NCI-H2029 (cell line): ENCODE measurements at places on chromosomes 12 and 14.

DNA sequence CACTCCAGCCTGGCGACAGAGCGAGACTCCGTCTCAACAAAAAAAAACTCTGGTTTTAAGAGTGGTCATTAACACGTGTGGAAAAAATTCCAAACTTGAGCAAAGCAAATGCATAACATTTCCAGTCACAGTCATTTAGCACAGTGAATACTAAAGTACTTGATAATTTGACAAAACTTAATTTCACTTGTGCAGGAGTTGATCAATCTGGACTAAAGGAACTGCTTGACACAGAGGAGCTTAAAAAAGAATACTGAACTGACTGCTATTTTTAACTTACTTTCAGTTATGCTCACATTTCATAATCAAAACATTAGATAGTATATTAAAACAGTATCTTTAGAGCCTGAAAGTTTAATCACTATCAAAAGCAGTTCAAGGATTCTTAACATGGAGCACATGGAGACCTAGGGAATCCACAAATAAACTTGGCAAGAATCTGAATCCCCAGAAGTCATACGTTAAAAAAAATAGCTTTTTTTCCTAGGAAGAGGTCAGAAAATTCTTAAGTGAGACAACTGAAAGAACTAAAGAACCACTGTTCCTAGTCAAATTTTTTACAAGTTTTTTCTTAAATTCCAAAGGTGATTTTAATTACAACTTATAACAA, 7.4 kb downstream of the UBE2N start:
- no peak for DNase-seq

- no peak for DNase-seq
Observed at GRCh38 chr12:105480162-105480561, 149.7 kb downstream of the C12orf75 start.

DNA sequence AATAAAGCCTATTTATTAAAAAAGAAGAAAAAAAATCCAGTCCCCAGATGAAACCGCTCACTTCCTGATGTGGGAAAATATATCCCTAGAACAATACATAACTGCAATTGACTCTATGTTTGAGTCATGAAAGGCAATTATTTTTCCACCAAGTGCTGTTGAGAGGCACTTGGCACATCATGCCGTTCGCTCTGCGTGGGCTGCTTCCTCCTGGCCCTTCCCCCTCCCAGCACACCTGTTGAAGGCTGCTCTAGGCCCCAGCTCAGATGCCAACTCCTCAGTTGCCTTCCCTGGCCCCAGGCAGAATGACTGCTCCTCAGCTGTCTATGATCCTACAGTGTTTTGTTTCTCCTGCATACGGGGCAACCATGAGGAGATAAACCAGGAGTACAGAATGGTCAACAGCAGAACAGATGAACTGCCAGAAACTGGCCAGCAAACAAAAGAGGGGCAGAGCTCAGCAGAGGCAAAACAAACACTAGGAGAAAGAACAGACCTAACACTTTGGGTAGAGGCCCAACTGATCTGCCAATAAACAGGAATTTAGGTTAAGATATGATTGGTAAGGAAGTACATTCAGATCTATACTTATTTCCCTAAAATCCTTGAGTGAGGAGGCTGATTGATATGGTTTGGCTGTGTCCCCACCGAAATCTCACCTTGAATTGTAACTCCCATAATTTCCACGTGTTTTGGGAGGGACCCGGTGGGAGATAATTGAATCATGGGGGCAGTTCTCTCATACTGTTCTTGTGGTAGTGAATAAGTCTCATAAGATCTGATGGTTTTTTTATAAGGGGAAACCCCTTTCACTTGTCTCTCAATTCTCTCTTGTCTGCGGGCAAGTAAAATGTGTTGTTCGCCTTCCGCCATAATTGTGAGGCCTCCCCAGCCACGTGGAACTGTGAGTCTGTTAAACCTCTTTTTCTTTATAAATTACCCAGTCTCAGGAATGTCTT, 58.6 kb downstream of the SLC38A1 start:
- peak; percentile 98 for DNase-seq

- DNase-seq: no peak
Observed at GRCh38 chr12:41497409-41497808, 309.3 kb downstream of the PDZRN4 start.

- DNase-seq: no peak
Observed at GRCh38 chr14:92436115-92436776, 77.3 kb upstream of the RIN3 start.

- peak; percentile 83 for DNase-seq
Observed at GRCh38 chr14:99271951-99272631, at the start of gene BCL11B. Gene BCL11B, minus strand, starts transcription at chr14:99272197. Its CDS starts 979 bp downstream, at chr14:99271218.

- DNase-seq: no peak
Observed at GRCh38 chr12:100372853-100373640, 16.2 kb downstream of the SLC17A8 start.

DNA sequence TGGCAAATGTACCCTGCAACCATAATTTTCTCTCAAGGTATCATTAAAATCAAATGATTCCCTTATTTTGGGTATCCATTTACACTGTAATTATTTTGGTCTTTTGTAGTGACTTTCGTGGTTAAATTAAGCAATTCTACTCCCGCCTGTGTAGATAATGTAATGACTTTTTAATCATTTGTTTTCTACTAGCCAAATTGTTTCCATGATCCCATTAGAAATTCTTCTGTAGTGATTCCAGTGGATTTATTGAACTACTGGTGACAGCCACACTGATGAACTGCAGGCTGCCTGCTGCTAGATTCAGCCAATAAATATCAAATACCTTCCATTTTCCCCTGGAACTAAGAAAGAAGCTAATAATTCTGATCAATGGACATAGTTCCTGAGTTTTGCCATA, 96.0 kb downstream of the WIF1 start:
- DNase-seq: no peak

GRCh38 chr12:57173089-57173488, 25.7 kb upstream of the LRP1-AS start:
- no peak for DNase-seq

DNA sequence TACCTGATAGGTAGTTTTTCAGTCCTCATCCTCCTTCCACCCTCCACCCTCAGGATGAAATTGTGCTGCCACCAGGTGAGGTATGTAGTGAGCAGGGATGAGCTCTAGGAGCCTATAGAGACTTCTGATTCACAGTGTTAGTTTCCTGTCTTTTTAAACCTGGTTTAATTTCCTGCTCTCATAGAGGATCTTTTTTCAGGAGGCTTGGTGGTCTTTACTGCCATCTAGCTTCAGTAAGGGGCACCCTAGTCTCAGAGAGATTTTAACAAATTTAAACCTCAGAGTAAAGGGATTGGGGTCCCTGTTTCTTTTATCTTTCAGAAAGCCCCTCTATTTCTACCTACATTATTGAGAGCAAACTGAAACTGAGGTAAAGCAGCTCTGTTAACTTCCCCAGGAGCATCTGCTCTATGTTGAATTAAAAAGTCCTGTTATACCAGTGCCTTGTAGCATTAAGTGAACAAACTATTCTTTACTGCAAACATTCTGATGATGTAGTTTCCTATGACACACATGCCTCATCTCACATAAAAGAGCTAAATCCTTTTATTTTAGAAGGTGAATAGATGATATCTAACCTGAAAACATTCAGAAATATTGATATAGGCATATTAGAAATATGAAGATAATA, 172.2 kb upstream of the DDHD1 start:
- DNase-seq: no peak

GRCh38 chr12:77640356-77640755, 190.3 kb upstream of the NAV3 start:
- no peak for DNase-seq

- DNase-seq: no peak
Observed at GRCh38 chr14:24959791-24960331, 90.1 kb downstream of the STXBP6 start.
